CD4-positive, alpha-beta memory T cell (primary cell): ENCODE measurements at places on chromosomes 11 and 22.
A peak's percentile ranks its signal among the peaks of the same experiment; 100 is the strongest.

DNA sequence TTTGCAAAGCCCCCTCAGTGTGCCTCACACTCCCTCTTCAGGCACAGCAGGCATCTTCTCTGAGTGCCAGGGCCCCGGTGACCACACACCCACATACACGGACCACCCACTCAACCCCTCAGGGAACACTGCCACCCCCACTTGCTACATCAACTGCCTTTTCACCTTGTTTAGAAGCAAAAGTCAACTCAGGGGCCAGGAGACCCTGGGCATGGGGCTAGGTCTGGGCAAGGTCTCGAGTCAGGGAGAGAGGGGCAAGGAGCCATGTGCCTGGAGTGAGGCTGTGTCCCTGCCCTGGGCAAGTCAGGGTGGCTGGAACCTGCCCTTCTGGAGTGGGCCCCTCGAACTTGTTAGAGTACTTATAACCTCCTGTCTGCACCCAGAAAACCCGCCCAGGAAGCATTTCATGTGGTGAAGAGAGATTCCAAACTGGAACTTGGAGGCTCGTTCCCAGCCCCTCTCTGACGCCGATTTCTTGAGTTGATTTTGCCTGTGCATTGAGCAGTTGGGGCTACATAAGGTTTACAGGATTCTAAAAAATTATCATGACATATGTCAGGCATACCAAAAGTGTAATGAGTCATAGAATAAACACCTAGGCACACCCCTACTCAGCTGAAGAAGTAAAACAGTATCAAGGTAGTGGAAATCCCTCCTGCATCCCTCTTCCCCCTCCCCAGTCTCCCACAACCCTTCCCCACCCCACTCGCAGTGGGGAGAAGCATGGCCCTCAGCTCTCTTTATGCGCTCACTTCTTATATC, 74.3 kb downstream of the MYEOV start:
- no peak for DNase-seq

DNA sequence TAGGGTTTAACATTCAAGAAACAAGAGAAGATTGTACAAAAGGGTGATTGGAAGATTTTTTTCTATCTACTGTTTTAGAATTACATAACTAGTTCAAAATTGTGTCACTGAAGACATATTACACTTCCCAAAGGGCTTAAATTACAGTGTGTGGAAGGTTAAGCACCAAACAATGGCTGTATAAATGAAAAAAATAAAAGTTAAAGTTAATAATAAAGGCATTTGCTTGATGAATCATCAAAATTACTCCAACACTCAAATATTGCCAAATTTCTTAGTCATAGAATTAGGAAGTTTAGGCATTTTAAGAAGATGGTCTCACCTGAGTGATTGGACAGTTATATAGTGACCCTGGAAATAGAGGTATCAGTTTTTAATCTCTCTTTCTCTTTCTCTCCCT, 227.6 kb upstream of the CARD18 start:
- DNase-seq, result no peak

- DNase-seq, result peak; percentile 74
Measured at GRCh38 chr11:67438158-67438902, 848 bp upstream of the PTPRCAP start.

GRCh38 chr11:737366-737765, 9.9 kb upstream of the TALDO1 start:
- DNase-seq, result no peak

DNA sequence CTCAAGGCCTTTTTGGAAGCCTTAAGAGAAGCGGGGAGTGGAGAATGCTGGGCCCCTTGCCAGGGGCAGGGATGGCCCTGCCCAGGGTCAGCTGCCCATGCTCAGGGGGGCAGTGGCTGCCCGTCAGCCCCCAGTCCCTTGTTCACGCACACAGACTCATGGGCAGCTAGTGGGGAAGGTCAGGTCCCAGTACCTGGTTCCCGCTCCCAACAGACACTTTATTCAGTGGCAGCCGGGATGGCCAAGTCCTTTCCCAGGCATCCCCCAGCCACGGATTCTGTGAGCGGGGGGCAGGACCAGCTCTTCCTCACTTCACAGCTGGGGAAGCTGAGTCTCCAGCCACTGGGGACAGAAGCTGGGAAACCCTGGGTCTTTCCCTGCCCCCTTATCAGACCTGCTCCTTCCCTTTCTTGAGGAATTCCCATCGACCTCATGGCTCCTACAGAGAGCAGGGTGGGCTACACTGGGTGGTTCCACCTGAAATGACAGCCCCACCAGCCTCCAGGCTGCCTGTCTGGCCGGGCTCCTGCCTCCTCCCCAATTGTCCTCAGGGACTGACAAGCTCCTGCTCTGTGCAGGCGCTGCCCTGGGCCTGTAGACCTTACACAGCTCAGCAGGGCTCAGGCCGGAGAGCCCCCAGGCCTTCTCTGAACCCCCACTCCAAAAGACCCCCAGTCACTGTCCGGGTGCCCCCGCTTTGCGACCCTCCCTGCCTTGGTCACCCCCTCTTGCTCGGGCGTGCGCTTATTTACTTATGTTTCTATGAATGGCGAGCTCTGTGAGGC, 61.0 kb upstream of the FGF3 start:
- DNase-seq, result no peak

DNA sequence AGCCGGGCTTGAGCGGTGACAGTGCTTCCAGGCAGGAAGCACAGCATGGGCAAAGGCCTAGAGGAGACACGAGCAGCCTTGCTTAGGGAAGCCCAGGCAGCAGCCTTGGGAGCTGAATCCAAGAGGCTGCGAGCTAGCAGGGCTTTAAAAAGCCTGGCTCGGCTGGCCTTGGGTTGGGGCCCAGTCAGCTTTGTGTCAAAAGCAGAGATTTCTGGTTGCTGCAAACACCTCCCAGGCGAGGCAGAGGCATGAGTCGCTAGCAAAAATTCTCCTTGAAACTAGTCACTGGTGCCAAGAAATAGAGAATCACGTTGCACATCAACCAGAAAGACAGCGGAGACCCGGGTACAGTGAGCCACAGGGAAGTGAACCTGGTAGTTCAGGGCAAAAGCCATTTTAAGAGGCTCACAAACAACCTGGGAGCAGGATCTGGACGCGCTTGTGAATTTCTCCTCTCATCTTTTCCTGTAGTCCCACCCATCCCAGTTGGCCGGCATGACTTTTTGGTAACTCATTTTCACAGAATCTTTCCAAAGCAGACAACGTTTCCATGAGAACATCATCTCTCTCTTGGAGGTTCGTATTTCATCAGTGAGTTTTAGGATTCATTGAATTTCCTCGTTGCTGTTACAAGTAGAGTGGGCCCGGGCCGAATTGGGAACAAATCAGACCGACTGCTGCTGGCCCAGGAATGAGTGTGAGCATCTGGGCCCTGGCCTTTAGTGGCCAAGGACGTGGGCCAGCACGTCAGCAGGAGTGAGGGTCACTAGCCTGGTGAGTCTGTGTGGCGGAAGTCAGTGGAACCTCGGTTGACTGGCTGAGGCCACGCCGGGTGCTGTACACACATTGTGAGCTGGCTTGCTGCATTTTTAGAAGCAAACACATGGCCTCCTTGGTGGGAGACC, 16.4 kb upstream of the FGF4 start:
- DNase-seq, result no peak
